Mammary epithelial cell (primary cell): ENCODE measurements at places on chromosomes 5 and 9. TPM values are rescaled to one million over a fixed set of nuclear protein-coding genes. Genes with fewer than 3 reads are reported as not detected.

DNA sequence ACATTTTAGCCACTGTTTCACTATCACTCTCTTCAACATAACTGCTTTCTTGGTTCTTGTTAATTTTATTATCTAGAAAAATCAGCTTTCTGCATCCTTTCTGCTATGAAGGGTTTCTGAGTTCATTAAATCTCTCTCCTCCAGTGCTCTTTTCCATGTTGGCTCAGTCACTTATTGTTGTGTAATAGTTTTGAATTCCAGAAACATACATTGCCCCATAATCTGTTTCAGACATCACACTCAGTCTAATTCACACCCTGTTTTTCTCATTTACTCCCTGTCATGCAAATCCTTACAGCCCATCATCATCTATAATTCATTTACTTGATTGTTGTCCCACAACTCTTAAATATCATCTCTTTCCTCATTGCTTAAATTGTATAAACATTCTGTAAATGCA is 176.1 kb upstream of the CDH12 start:
- no peak for DNase-seq

GRCh38 chr5:61673007-61673735 is 341.1 kb downstream of the ZSWIM6 start:
- peak; percentile 83 for DNase-seq

- DNase-seq = no peak
These were observed 30.2 kb upstream of the TMC1 start for GRCh38 chr9:72491242-72491641.

DNA sequence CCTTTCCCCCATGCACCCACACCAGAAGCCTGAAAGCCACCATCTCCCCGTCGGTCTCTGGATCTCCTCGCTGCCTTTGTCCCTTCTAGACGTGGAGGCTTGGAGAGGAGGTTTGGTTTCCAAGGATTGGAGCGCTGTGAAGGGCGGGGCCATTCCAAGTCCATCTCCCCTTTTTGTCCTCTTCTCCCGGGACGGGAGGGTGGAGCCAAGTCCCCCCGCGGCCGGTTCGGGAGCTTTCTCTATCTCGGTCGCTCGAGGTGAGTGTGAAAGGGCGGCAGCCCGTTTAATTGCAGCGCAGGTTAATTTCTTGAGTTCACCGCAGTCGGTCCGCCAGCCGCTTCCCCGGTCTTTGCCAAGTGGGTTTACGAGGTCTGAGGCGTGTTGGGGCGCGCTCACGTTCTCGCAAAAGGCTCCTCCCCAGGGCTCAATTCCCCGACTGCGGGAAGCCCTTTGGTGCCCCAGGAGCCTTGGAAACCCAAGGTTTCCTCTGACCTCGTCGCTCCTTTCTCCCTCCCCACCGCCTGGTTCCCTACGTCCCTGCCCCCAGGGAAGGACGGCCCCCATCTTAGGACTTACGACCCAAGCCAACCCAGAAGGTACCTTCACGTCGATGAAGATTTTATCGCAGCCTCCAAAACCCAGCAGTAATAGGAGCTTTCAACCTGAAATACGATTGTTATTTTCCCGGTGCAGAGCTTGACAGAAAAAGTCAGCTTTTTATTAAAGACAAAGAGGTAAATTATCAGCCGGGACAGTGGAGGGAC is 2.8 kb upstream of the ZNF462 start:
- DNase-seq = peak; percentile 79

DNA sequence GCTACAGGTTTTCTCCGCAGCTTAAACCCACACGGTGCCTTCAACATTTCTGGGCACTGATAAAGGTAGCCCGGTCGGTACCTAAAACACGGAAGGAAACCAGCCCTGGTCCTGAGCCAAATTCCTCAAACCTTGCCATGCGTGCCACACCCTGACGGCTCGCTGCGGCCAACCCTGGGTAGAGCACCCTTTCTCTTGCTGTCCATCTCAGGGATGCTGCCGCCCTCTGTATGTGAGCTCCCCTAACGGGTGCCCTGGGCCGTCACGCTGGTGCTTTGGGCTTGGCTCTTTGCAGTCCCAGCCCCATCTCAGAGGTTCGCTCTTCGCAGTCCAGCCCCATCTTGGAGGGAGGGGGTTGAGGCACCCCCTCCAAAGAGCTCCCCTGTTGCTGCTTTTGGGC is 43.9 kb downstream of the PNPLA7 start:
- DNase-seq = no peak

HK3 gene
- total RNA-seq = not detected

KCNT1 gene
- total RNA-seq = not detected in 2 replicates

- peak; percentile 79 for DNase-seq
These were observed 1.6 kb downstream of the TMEM245 start for GRCh38 chr9:109117856-109118807.

DNA sequence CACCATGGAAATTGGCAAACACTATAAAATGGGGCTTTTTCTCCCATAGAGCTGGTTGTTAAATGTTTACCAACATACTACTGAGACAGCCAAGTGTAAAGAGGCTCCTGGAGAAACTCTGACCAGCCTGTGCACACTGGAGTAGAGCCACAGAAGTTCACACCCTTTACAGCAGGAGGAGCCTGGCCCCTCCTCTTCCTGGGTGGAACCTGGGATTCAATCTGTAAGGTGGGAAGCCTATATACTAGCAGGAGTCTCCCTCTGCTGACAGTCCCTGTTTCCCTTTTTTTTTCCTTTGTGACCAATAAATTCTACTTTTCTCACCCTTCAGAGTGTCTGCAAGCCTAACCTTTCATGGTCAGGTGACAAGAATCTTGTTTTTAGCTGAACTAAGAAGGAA is 10.4 kb upstream of the SLC30A5 start:
- peak; percentile 35 for DNase-seq

- no peak for DNase-seq
These were observed 128.4 kb downstream of the TTC39B start for GRCh38 chr9:15178631-15179030.

DNA sequence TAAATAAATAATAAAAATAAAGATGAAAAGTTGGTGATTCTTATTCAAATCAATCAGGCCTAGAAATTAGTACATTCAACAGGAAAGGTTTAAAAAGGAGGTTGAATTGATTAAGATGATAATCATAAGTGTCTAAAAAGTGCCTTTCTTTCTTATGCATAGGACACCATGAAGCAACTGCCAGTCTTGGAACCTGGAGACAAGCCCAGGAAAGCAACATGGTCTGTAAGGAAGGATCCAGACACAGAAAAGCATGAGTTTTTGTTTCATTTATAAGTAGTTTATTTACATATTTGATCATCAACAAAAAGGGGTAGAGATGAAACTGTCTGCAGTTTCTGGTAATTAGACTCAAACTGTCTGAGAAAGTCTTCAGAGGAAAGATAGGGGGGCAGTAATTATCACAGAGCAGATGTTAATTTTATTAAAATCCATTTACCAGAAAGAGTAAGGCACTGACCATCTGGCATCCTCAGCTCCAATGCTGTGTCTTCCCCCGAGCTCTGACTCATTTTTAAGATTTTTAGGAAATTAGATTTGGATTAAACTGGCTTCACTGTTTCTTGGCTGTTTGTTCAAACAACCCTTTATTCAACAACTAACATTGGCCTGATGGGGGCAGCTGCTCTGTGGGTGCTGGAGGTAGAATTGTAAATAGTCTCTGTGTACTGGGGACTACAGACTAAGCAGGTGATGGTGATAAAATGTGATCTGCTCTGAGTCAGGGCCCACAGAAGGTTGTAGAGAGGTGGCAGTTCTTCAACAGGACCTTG is 2.7 kb downstream of the RABEPK start:
- no peak for DNase-seq
